K562 (cell line): ENCODE measurements at places on chromosomes 3 and 15. TPM values are rescaled to one million over a fixed set of nuclear protein-coding genes. Genes with fewer than 3 reads are reported as not detected.

The FBXW12 gene
- total RNA-seq, result not detected in 2 replicates

The MGLL gene
- total RNA-seq, result 0.18 and 0.60 TPM in 2 replicates

The PLSCR5 gene
- total RNA-seq, result not detected in 2 replicates

The GOLGA6A gene
- not detected in 2 replicates for total RNA-seq

The KBTBD13 gene
- 0.11 and 0.13 TPM in 2 replicates for total RNA-seq

The ADGRG7 gene
- total RNA-seq, result not detected in 2 replicates

The DCBLD2 gene
- total RNA-seq, result 9.6 and 10.0 TPM in 2 replicates

The ANKUB1 gene
- total RNA-seq, result not detected in 2 replicates

The TUSC7 gene
- not detected in 2 replicates for total RNA-seq

The EOGT gene
- total RNA-seq, result 9.6 and 10.4 TPM in 2 replicates

The UBP1 gene
- total RNA-seq, result 79.6 and 81.0 TPM in 2 replicates

The GOLGA6L10 gene
- 2.2 TPM in 2 replicates for total RNA-seq

The CHRFAM7A gene
- total RNA-seq, result not detected in 2 replicates

The NEK10 gene
- total RNA-seq, result not detected in 2 replicates

The TNFAIP8L3 gene
- total RNA-seq, result 0.11 TPM in 1 of 2 replicates, not detected in the other

The KLF15 gene
- total RNA-seq, result 3.7 and 4.8 TPM in 2 replicates

The EOMES gene
- 0.07 TPM in 1 of 2 replicates, not detected in the other for total RNA-seq

The INSYN1 gene
- not detected in 2 replicates for total RNA-seq

The RYK gene
- 13.2 and 13.8 TPM in 2 replicates for total RNA-seq

The KBTBD8 gene
- total RNA-seq, result 7.7 and 7.8 TPM in 2 replicates

The CATSPER2 gene
- 3.7 and 3.8 TPM in 2 replicates for total RNA-seq

The BCHE gene
- 0.09 and 0.20 TPM in 2 replicates for total RNA-seq

The SLC51A gene
- total RNA-seq, result not detected in 2 replicates

The PLSCR2 gene
- 0.18 and 0.40 TPM in 2 replicates for total RNA-seq

The P2RY13 gene
- not detected in 2 replicates for total RNA-seq

The DISP2 gene
- total RNA-seq, result 0.74 and 0.89 TPM in 2 replicates

The CPLX3 gene
- total RNA-seq, result not detected in 2 replicates

The CFAP91 gene
- not detected in 2 replicates for total RNA-seq

The NR1I2 gene
- total RNA-seq, result 0.18 TPM in 1 of 2 replicates, not detected in the other

The CD200R1L gene
- not detected in 2 replicates for total RNA-seq

The NXPE3 gene
- 2.0 and 2.3 TPM in 2 replicates for total RNA-seq

The HIGD2B gene
- total RNA-seq, result 0.22 TPM in 1 of 2 replicates, not detected in the other
